ENCODE measurements at places on chromosomes 16 and 17.

DNA sequence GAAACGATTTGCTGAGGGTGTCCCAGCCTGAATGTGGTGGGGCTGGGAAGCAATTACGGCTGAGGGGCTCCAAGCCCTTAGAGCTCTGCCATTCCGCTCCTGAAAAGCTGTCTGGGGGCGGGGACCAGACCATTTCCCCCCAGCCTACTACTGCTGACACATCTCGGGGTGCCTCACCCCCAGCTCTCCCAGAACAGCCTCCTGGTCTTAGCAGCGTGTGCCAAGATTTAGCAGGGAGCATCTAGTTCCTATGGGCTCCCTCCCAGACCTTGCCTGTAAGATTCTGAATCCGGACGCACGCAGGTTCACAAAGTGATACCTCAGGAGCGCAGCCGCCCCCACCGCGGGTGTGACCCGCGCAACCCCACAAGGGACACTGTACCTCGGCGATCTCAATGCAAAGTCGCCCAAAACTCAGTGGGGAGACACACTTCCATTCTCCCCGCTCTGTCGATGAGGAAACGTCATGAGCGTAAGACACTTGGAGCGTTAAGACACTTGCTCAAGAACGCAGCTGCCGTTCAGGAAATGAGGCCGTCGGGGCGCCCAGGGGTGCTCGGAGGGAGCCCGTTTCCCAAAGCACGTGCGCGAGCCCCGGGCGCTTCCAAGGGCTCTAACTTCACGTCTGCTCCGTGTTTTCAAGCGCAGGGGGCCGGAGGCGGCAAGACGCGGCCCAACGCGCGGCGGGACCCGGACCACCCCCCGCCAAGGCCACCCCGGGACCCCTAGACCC, 629 bp downstream of the GEMIN4 start:
- DNase-seq = peak; percentile 51

GRCh38 chr16:12775656-12776236, 27.9 kb downstream of the CPPED1 start:
- no peak for DNase-seq

- DNase-seq = no peak
These were observed 12.5 kb upstream of the C1QTNF8 start for GRCh38 chr16:1108299-1109252.

DNA sequence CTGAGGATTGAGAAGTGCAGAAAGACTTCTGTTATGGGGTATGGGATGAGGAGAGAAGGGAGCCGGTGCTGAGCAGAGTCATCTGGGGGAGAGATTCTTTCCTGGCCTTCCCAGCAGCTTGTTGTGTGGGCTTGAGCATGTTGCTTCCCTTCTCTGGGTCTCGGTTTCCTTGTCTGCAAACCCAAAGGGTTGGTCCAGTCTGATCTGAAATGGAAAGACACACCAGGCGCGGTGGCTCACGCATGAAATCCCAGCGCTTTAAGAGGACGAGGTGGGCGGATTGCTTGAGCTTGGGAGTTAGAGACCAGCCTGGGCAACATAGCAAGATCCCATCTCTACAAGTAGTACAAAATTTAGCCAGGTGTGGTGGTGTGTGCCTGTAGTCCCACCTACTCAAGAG, 6.0 kb downstream of the SOCS3 start:
- DNase-seq = peak; percentile 67
